ENCODE measurements at places on chromosomes 6 and 20. TPM values are rescaled to one million over a fixed set of nuclear protein-coding genes. Genes with fewer than 3 reads are reported as not detected.

- H3K27ac ChIP-seq = no peak overlapping the region
- no peak for DNase-seq
- H3K4me3 ChIP-seq = no peak overlapping the region
- H3K4me1 ChIP-seq = no peaks in the 10 kb centered on the region
- H3K27me3 ChIP-seq = peaks cover 4% of the 10 kb centered on the region
- H3K36me3 ChIP-seq = no peaks in the 10 kb centered on the region
These were observed 476.8 kb upstream of the AGPAT4 start for GRCh38 chr6:161750686-161751085.

DNA sequence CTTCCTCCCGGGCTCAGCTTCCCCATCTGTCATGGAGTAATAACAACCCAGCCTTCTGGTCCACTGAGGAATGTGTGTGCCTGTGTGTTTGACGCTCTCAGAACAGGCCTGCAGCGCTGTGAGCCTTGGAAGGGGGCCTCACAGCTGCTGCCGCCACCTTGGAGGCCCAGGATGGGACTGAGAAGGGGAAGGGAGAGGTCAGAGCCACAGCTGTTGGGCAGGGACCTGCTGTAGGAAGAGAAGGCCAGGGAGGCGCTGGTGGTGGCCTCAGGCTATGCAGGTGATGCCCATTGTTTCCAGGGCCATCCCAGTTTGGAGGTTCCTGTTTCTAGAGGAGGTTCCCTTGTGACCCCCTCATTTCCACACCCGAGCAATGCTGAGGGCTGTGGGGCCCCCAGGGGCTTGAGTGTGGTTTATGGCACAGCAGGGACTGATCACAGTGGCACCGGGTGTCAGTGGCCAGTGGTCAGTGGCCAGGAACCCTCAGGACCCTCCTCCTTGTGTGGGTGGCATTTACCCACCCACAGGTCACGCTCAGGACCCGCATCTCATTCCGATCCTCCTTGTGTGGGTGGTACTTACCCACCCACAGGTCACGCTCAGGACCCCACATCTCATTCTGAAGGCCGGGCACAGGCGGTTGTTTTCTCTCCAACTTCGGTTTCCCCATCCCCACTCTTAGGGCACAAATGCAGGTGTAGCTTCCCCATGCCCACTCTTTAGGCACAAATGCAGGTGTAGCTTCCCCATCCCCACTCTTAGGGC lies 14.0 kb downstream of the TPD52L2 start:
- H3K27me3 ChIP-seq = no peaks in the 10 kb centered on the region
- H3K4me1 ChIP-seq = no peaks in the 10 kb centered on the region
- DNase-seq = no peak
- peaks cover 44% of the 10 kb centered on the region for H3K36me3 ChIP-seq
- H3K4me3 ChIP-seq = no peak overlapping the region

- H3K4me3 ChIP-seq = no peak overlapping the region
- H3K27ac ChIP-seq = no peak overlapping the region
- no peaks in the 10 kb centered on the region for H3K36me3 ChIP-seq
- no peaks in the 10 kb centered on the region for H3K27me3 ChIP-seq
- peaks cover 10% of the 10 kb centered on the region for H3K4me1 ChIP-seq
These were observed 40.4 kb upstream of the ARG1 start for GRCh38 chr6:131532580-131533039.

DNA sequence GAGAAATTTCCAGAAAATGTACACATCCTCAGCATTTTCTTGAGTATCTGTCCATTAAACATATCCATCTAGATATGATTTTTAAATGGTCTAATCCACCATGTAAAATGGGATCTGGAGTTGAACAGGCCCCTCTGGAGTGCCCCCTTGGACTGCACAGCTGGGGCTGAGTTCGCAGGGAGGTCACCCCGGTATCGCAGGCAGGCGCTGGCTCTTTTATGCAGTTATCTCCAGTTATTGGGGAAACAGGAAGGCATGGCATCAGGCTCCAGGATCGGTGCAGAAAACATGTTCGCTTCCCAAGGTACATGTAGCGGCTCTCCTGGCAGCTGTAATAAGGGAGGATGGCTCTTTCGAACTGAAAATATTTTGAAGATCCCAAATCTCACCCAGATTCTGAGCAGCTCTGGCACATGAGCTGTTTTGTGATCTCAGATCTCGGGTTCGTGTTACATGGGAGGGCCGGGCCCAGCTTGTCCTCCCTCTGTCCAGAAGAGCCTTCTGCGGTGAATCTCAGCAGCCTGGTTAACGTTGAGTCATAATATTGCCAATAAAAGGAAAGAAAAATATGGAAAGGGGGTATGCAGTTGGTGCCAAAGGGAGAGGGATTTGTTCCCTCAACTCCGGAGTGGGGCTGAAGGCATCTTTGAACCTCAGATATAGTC lies 167.7 kb downstream of the EYA2 start:
- no peak overlapping the region for H3K27ac ChIP-seq
- no peak for DNase-seq
- H3K27me3 ChIP-seq = peaks cover 22% of the 10 kb centered on the region
- no peaks in the 10 kb centered on the region for H3K4me1 ChIP-seq
- H3K4me3 ChIP-seq = no peak overlapping the region

GRCh38 chr20:59170406-59171349 lies 7.1 kb downstream of the ZNF831 start:
- peaks cover 43% of the 10 kb centered on the region for H3K4me1 ChIP-seq
- no peak overlapping the region for H3K4me3 ChIP-seq

DNA sequence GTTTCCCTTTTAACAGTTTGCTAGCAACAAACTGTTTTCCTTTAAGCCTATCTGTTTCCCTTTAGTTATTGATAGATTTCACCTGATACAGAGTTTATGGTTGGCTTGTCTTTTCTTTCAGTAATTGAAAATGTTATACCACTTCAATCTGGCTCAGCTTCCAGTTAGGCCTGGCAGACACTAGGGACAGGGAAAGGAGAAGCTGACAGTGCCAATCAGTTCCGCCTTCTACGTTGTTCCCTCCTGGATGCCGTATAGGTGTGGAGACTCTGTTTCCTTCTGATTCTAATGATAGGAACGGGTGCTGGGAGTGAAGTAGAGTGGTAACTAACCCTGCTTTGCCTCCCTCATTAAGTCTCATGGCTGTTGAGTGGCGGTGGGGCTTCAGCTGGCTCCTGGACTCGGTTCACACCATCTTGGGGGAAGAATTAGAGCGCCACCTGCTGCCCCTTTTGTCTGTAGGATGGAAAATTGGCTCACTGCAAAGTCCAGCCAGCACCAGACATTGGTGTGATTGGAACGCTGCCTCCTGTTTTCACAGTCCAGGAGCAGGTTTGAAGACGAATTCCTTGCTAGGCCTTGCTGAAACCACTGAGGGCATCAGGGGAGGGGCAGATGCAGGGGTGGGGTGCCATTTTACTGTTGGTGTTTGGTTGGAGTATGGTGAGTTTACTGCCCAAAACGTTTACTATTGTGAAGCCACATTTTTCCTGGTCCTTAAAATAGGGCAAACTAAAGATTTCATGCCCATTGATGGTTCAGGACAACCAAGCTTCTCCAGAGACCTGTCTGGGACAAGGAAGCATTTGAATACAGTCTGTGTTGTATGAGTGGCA lies 1729.5 kb downstream of the GRIK2 start:
- H3K4me3 ChIP-seq = no peak overlapping the region
- H3K27ac ChIP-seq = no peak overlapping the region
- no peaks in the 10 kb centered on the region for H3K27me3 ChIP-seq
- no peaks in the 10 kb centered on the region for H3K36me3 ChIP-seq
- DNase-seq = no peak

DNA sequence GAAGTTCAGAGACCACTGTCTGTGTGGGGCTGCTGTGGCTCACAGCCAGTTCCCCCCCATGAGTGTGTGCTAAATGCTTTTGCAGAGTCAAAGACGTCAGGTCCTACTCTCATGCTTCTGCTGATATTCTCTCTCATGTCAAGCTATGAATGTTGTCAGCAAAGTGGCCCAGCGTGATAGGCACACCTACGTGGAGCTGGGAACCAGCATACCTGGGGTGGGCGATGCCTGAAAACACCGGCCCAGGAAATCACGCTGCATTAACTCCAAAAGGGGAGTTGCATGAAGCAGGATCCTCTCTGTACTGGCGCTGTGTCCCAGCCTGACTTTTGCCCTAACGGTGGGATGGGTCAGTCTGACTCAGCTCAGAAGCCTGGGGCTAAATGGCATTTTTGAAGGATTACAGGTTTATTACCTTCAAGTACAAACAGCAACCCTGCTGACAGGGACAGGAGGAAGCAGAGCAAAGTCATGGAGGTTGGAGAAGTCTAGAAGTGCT lies 9.0 kb upstream of the MRPS10 start:
- H3K27ac ChIP-seq = no peak overlapping the region
- H3K36me3 ChIP-seq = peaks cover 40% of the 10 kb centered on the region
- H3K27me3 ChIP-seq = no peaks in the 10 kb centered on the region
- no peak overlapping the region for H3K4me3 ChIP-seq
- DNase-seq = no peak

GRCh38 chr6:39563566-39564311 lies 161.5 kb downstream of the KIF6 start:
- H3K36me3 ChIP-seq = no peaks in the 10 kb centered on the region
- DNase-seq = no peak
- no peaks in the 10 kb centered on the region for H3K27me3 ChIP-seq
- no peaks in the 10 kb centered on the region for H3K4me1 ChIP-seq
- H3K27ac ChIP-seq = no peak overlapping the region

DNA sequence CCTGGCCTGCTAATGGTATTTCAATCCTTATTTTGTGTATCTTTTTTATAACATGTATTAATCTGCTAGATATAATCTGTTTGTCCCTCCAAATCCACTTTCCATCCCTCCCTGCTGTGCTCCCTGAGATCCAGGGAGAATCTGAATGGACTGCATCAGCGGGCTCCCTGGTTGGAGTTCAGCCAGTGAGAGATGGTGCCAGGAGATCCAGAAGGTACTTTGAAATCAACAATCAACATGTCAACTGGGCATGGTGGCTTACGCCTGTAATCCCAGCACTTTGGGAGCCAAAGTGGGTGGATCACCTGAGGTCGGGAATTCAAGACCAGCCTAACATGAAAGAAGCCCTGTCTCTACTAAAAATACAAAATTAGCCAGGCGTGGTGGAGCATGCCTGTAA lies 4.4 kb downstream of the ATF6B start:
- no peak overlapping the region for H3K27ac ChIP-seq
- no peaks in the 10 kb centered on the region for H3K27me3 ChIP-seq
- no peak overlapping the region for H3K4me3 ChIP-seq
- DNase-seq = no peak
- peaks cover 14% of the 10 kb centered on the region for H3K36me3 ChIP-seq
- H3K4me1 ChIP-seq = peaks cover 9% of the 10 kb centered on the region

The SAMD10 gene
- total RNA-seq = 24.2 TPM

The IL17A gene
- total RNA-seq = not detected

The ABCC10 gene
- 60.3 TPM for total RNA-seq

The HSPA1L gene
- total RNA-seq = 8.5 TPM

The TCF19 gene
- 6.1 TPM for total RNA-seq
